T1000 (cell line): ENCODE measurements at places on chromosomes 3 and 15.

DNA sequence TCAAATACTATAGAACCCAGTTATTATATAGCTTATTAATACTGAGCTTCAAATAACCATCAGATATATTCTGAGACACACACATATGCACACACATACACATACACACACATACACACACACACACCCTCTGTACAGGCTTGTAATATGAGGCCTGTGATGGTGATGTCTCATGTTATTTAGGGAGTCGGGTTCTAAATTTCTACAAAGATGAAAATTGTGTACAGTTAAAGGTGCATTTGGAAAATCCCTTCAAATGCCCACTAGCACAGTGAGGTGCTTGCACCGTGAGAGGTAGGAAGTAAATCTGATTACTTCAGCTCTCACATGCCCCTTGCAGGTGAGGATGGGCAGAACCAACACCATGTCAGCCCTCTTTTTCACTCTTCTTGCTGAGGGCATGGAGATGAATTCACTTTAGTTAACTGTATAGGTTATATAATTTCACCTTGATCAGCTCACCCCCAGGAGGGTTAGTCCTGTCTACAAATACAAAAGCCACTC is 294.5 kb upstream of the PROK2 start:
- no peak for DNase-seq

DNA sequence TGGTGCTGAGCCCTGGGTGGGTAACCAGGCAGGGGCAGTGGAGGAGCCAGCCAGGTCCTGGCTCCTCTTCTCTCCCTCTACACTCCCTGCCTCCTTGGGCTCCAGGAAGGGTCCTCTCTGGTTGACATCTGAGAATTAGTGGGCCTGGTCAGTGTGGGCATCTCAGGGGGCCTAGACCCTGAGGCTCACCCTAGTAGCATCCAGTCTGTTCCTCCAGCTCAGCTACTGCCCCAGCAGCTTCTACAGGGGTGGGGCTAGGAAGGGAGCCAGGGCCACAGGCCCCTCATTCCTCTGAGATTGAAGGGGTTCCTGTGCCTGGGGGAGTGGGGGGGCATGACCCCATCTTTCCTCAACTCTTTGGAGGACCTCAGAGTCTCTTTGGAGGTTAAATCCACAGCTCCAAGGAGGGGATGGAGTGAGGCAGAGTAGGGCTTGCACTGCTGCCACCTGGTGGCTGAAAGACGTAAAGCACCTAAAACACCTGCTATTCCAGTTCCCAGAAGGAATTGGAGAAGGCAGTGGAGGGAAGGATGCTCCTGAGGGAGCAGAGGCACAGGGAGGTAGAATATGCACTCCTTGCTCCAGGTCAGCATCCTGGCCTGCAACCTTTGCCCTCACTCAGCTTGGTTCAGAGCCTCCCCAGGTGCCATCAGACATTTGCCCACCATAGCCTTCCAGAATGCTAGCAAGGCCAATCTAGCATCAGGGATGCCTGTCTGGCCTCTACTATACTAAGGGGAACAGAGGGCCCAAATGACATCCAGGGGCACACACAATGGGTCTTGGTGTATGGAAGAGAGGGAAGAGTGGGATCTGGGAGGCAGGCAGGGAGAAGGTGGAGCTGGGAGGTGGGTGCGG is 25.1 kb downstream of the C3orf18 start:
- DNase-seq = peak; percentile 65

GRCh38 chr3:106715286-106715685 is 662.0 kb upstream of the CCDC54 start:
- no peak for DNase-seq

GRCh38 chr3:42975456-42975855 is 3.7 kb upstream of the GASK1A start:
- DNase-seq = no peak

GRCh38 chr15:60363087-60363549 is 34.7 kb downstream of the ANXA2 start:
- DNase-seq = no peak

DNA sequence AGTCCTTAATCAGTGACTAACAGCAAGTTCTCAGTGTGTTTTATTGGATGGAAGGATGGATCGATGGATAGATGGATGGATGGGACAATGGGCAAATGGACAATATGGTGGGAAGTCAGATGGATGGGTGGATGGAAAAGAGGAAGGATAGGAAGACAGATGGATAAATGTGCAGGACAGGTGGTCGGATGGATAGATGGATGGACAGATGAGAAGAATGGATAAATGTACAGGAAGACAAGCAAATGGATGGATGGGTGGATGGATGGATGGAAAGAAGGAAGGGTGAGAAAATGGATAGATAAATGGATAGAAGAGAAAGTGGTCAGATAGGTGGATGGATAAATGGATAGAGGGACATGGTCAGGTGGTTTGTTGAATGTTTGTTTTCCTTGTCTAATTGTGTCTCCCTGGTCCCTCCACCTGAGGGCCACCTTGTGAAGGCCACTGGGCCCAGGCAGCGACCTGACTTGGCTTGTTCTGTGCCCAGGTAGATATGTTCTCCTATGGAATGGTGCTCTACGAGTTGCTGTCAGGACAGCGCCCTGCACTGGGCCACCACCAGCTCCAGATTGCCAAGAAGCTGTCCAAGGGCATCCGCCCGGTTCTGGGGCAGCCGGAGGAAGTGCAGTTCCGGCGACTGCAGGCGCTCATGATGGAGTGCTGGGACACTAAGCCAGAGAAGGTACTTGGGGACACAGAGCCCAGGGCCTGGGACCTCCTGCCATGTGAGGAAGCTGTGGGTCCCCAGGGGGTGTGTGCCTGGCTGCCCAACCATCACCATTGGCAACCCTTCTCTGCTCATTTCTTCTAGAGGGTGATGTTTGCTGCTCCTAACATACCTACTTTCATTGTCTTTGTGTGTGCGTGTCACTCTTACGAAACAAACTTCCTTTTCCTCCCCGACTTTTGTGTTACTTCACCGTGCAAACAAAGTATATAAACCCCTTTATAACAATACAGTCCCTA is 137.5 kb downstream of the LRRK1 start:
- no peak for DNase-seq

DNA sequence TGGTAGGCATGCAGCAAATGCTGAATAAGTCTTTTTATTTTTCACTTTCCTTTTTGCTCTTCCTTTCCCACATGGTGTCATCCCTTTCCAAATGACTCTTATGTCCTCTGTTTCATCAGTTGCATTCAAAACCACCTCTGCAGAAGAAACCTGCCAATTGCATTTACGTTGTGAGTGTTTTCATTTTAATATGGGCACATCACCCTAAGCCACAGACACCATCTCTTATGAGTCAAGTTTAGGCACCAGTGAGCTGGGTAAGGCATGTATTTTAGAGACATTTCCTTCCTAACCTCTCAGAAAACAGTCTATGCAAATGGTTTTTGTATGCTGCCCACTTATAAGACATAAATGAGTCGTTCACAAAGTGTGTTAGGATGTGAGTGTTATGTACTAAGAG is 223.3 kb upstream of the ADAMTS9 start:
- no peak for DNase-seq

GRCh38 chr3:23952646-23953045 is 7.6 kb downstream of the NR1D2 start:
- DNase-seq = no peak

DNA sequence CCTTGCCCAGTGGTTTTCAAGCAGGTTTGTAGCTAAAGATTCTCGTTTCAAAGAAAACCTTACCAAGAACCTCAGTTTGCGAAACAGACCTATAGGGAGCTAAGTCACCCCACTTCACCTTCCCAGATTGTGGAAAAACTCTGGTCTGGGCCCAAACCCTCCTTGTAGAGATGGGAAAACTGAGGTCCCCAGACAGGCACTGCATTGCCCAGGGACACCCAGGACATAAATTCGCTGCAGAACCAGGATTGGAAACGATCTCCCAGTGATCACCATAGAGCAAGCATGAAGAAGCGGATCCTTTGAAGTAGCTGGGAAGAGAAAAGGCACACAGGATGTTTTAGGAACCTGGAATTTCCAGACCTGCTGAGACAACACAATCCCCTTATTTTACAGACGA is 85.6 kb upstream of the PIAS1 start:
- DNase-seq = no peak

GRCh38 chr15:49075881-49076280 is 29.6 kb upstream of the SECISBP2L start:
- DNase-seq = no peak

- DNase-seq = no peak
Observed at GRCh38 chr3:9316881-9317361, 45.9 kb upstream of the THUMPD3 start.

DNA sequence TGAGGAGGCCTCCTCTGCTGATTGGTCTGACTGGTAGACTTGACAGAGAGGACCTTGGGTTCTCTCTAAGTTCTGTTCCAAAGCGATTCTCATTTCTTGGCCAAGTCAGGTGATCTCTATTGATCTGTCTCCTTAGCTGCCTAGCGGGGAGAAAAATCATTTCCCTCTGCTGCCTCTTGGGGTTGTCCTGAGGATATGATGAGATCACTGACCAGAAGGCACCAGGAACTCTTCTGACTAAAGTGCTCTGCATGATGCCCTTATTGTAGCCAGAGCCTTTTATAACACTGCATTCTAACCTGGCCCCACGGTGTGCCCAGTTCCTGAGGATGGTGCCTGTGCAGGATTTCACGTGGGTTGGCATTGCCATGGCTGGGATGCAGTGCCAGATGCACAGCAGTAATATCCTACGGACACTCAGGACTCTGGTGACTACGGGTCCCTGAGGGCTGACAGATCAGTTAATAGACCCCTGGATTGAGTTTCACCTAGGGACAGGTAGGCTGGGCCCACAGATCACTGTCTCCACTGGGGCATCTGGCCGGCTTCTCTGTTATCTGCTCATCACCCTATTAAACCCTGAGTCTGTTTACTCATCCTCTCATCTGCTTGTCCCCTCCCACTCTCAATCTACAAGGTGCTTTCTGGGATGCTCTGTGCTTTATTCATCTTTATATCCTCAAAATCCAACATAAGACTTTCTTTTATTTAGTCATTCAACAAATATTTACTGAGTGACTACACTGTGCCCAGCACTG is 3.9 kb upstream of the HEG1 start:
- no peak for DNase-seq

- no peak for DNase-seq
Observed at GRCh38 chr3:170154569-170155143, 26.9 kb downstream of the PHC3 start.

GRCh38 chr15:36734366-36734765 is 154.9 kb downstream of the CDIN1 start:
- DNase-seq = no peak

GRCh38 chr3:66394019-66394752 is 106.6 kb downstream of the LRIG1 start:
- no peak for DNase-seq

- no peak for DNase-seq
Observed at GRCh38 chr3:184604039-184604601, 42.5 kb downstream of the EPHB3 start.

GRCh38 chr15:85950101-85950500 is 129.6 kb upstream of the AGBL1 start:
- no peak for DNase-seq

DNA sequence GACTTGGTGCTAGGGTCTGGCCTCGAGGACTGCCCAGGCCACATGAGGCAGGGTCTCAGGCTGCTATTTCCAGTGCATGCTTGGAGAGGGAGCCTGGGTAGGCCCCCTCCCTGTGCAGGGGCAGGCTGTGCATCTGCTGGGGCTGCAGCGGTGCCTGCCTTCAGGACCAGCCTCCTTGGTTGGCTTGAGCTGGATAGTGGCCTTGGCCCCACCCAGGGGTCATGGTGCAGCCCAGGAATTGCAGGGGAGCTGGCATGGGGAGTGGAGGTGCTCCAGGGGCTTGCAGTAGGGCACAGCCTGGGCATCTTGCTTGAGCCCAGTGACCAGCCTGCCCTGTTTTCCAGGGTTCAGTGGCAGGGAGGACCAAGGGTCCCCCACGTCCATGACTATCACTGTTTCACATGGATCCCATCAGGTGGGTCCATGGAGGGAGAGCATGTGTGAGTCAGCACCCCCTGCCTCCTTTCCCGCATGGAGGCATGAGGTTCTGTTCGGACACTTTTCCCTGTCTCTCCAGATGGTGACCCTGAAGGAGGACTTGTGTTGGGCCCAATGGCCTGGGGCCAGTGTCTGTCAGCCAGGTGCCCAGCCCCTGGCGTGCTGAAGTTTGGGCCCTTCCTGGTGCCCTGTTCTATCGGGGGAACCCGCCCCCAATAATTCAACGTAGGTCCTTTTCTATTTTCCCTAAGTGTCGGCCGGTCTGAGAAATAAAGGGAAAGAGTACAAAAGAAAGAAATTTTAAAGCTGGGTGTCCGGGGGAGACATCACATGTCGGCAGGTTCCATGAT is 218.6 kb downstream of the SNRPN start:
- DNase-seq = no peak

- DNase-seq = no peak
Observed at GRCh38 chr3:110804856-110805255, 266.8 kb upstream of the NECTIN3 start.
